ENCODE measurements at places on chromosomes 4 and X. TPM values are rescaled to one million over a fixed set of nuclear protein-coding genes. Genes with fewer than 3 reads are reported as not detected.

- H3K27me3 ChIP-seq, result no peaks in the 10 kb centered on the region
- no peak overlapping the region for H3K4me3 ChIP-seq
Measured at GRCh38 chrX:129980001-129980401, 2.4 kb upstream of the BCORL1 start.

- no peak overlapping the region for H3K27ac ChIP-seq
- no peaks in the 10 kb centered on the region for H3K36me3 ChIP-seq
- no peaks in the 10 kb centered on the region for H3K4me1 ChIP-seq
- no peak for DNase-seq
- H3K27me3 ChIP-seq, result no peaks in the 10 kb centered on the region
Measured at GRCh38 chr4:104942990-104943743, 203.5 kb upstream of the TET2 start.

GRCh38 chr4:145840162-145840768 is 98.4 kb downstream of the ZNF827 start:
- H3K27me3 ChIP-seq, result no peaks in the 10 kb centered on the region
- no peaks in the 10 kb centered on the region for H3K36me3 ChIP-seq
- H3K4me1 ChIP-seq, result peaks cover 32% of the 10 kb centered on the region
- DNase-seq, result no peak
- H3K27ac ChIP-seq, result no peak overlapping the region
- no peak overlapping the region for H3K4me3 ChIP-seq

GRCh38 chrX:2159393-2159792 is 341.4 kb downstream of the DHRSX start:
- no peak overlapping the region for H3K27ac ChIP-seq
- no peaks in the 10 kb centered on the region for H3K27me3 ChIP-seq
- no peak for DNase-seq
- no peaks in the 10 kb centered on the region for H3K4me1 ChIP-seq
- H3K36me3 ChIP-seq, result no peaks in the 10 kb centered on the region
- H3K4me3 ChIP-seq, result no peak overlapping the region

DNA sequence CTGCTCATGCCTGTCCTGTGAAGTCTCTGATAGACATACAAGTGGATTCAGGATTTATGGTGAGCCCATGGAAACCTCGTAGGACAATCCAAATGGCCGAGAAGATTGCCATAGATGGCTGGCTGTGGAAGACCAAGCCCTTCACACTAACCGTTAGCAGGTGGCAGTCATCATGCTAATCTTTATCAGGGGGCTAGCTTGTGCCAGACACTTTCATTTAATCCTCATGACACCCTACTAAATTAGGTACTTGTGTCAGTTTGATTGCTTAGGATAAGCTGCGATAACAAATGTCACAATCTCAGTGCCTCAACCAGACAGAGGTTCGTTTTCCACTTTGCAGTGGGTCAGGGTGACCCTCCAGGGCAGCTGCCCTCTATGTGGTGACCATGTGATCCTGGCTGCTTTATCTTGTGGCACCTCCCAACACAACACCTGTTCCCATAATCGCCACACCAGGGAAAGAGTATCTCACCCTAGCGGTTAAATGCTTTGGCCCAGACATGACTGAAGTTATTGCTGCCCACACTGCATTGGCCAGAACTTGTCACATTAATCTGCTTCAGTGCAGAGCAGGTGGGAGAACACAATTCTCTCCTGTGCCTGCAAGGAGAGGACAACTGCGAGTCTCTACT is 60.8 kb downstream of the REPS2 start:
- H3K36me3 ChIP-seq, result no peaks in the 10 kb centered on the region
- peaks cover 32% of the 10 kb centered on the region for H3K27me3 ChIP-seq
- peak; percentile 21 for DNase-seq
- no peak overlapping the region for H3K4me3 ChIP-seq
- no peak overlapping the region for H3K27ac ChIP-seq

DNA sequence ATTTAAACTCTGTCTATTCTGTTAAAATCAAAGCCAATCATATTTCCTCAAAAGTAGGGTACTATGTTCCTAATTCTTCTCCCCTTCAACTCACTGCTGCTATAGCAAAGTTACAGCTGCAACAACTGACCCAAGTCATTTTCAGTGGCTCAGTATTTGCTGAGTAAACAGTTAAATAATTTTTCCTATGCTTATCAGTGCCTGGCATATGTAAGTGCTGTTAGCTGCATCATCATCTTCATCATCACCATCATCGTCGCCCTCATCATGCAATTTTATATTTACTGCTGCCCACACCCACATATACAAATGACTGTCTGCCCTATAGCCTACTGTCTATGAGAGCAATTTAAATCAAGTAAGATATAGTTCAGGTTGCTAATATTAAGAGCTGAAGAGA is 21.9 kb downstream of the COQ2 start:
- no peak overlapping the region for H3K4me3 ChIP-seq
- H3K36me3 ChIP-seq, result no peaks in the 10 kb centered on the region
- H3K27me3 ChIP-seq, result no peaks in the 10 kb centered on the region
- H3K4me1 ChIP-seq, result peaks cover 41% of the 10 kb centered on the region

- H3K4me1 ChIP-seq, result peaks cover 28% of the 10 kb centered on the region
- peak overlapping the region; percentile 94 for H3K27ac ChIP-seq
- DNase-seq, result no peak
Measured at GRCh38 chr4:48699475-48699874, 80.6 kb downstream of the FRYL start.

DNA sequence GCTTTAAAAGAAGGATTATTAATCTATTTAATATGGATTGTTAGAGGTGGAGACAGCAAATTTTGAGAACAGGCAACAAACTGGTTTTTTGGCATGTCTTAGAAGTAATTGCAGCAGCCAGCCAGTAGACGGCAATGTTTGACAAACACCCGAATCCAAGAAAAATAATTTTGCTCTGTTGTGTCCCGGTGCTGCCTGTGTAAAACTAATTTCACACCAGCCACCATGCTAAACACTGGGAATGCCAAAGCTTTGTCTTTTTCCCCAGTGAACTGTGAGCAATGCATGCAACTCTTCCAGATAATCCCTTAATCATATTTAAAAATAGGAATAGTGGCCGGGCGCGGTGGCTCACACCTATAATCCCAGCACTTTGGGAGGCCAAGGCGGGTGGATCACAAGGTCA is 25.9 kb downstream of the SMIM31 start:
- no peak overlapping the region for H3K27ac ChIP-seq
- no peaks in the 10 kb centered on the region for H3K27me3 ChIP-seq
- peak; percentile 51 for DNase-seq
- H3K4me1 ChIP-seq, result peaks cover 8% of the 10 kb centered on the region

DNA sequence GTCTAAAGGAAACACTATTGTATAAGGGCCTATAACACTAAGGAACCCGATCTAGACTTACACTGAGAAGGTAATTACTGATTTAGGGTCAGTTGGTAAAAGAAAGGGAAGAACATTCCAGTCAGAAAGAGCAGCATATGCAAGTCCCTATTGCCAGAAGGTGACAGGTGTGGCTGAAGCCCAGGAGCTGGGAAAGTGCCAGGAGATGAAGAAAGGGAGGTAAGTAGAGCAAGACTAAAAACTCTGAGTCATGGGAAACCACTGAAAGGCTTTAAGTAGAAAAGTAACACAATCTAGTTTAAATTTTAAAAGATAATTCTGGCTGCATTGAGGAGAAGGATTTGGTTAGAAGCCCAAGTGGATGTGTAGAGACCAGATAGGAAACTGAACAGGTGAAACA is 77.7 kb upstream of the INTU start:
- H3K4me3 ChIP-seq, result no peak overlapping the region
- no peaks in the 10 kb centered on the region for H3K36me3 ChIP-seq
- DNase-seq, result no peak

DNA sequence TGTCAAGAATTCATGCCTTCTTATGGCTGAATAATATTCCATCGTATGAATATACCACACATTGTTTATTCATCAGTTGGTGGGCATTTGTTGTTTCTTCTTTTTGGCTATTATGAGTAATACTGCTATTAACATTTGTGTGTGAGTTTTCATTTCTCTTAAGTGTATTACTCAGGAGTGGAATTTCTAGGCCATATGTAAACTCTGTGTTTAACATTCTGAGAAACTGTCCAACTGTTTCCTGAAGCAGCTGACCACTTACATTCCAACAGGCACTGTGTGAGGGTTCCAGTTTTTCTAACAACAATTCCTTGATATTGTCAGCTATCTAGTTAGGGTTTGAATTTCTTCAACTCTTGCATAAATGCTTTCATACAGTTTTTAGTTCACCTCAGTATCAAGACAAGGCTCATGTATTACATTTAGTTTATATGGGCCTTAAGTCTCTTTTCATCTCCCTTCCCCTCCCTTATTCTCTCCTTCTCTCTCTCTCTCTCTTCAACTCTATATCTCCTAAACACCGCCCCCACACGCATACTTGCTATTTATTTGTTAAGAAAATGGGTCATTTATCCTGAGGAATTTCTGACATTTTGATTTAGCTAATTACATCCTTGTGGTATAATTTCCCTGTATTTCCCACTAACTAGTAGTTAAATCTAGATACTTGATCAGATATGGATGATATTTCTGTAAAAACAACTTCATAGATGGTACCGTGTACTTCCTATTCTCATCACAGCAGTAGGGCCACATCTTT is 77.4 kb downstream of the WDR19 start:
- no peak overlapping the region for H3K4me3 ChIP-seq
- H3K36me3 ChIP-seq, result no peaks in the 10 kb centered on the region
- peak overlapping the region; percentile 19 for H3K27ac ChIP-seq
- peaks cover 31% of the 10 kb centered on the region for H3K4me1 ChIP-seq
- no peak for DNase-seq

DNA sequence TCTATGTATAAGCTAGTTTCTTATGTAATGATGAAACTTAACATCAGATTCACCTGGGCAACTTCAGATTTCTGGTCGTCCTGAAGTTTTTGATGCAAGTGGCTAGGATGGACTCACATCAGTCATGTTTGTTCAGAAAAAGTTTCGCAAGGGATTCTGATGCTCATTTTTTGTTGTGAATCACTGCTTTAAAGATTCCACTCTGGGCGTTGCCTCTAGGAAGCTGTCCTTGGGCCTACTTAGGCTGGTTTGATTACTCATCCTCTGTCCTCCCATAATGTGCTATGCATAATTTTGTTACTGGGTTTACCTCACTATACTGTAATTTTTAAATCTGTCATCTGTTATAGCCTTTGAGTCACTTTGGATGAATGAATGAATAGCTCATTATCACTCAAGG is 30.8 kb downstream of the HERC3 start:
- H3K4me1 ChIP-seq, result peaks cover 23% of the 10 kb centered on the region
- H3K27ac ChIP-seq, result peak overlapping the region; percentile 74
- H3K27me3 ChIP-seq, result no peaks in the 10 kb centered on the region

- no peak for DNase-seq
- no peaks in the 10 kb centered on the region for H3K27me3 ChIP-seq
- H3K27ac ChIP-seq, result no peak overlapping the region
- H3K4me3 ChIP-seq, result no peak overlapping the region
Measured at GRCh38 chr4:85381968-85382367, 93.0 kb upstream of the ARHGAP24 start.

DNA sequence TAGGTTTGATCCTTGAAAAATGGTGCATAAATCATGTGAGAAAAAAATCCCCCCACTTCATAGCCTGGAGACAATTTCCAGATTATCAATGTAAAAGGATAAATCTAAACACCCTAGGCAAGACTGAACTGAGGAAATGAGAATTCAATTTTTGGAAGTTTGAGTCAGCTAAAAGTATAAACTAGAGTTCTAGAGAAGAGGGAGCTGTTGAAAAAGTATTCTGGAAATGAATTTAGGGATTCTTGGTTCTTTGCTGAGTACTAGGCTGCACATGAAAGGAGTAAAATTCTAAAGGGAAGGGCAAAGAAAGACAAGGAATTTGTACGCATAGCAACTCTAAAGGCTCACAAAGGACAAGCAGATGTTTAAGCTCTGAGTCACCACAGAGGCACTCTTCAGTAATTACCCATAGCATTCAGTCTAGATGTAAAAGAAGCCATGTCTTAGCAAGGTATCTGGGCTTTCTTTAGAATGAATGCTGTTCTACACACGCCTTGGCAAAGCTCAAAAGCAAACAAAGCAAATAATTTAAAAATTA is 896.5 kb downstream of the PDHA2 start:
- no peaks in the 10 kb centered on the region for H3K27me3 ChIP-seq
- H3K4me1 ChIP-seq, result no peaks in the 10 kb centered on the region
- no peak overlapping the region for H3K4me3 ChIP-seq
- no peaks in the 10 kb centered on the region for H3K36me3 ChIP-seq

GRCh38 chr4:150283689-150284088 is 205.4 kb downstream of the DCLK2 start:
- H3K27me3 ChIP-seq, result no peaks in the 10 kb centered on the region
- peaks cover 50% of the 10 kb centered on the region for H3K4me1 ChIP-seq
- H3K36me3 ChIP-seq, result peaks cover 8% of the 10 kb centered on the region
- H3K27ac ChIP-seq, result peak overlapping the region; percentile 98
- peak overlapping the region; percentile 23 for H3K4me3 ChIP-seq

DNA sequence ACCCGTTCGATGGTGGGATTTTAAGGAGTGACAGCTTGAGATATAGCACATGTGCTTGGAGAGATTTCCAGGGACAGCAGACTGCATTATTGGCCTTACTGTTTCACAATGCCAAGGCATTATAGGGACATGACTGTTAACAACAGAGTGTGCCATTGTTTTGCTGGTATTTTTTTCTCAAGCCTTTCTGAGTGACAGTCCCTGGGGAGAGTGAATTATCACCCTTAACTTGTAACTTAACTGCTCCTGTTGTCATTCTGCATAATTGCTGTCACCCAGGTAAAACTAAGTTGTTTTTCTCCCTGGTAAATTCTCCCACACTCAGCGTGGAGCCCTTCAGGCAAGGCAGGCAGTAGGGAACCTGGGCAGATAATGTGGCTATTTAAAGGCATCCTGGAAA is 989.2 kb upstream of the LCORL start:
- H3K36me3 ChIP-seq, result no peaks in the 10 kb centered on the region
- no peak overlapping the region for H3K4me3 ChIP-seq
- no peak overlapping the region for H3K27ac ChIP-seq
- H3K4me1 ChIP-seq, result no peaks in the 10 kb centered on the region
- no peak for DNase-seq

GRCh38 chr4:185779517-185779916 is 32.5 kb downstream of the SORBS2 start:
- no peaks in the 10 kb centered on the region for H3K27me3 ChIP-seq
- H3K27ac ChIP-seq, result peak overlapping the region; percentile 38
- no peaks in the 10 kb centered on the region for H3K36me3 ChIP-seq
- peak; percentile 52 for DNase-seq
- H3K4me1 ChIP-seq, result peaks cover 29% of the 10 kb centered on the region
- H3K4me3 ChIP-seq, result no peak overlapping the region

GRCh38 chr4:152771741-152772533 is 7.6 kb downstream of the TIGD4 start:
- peaks cover 9% of the 10 kb centered on the region for H3K27me3 ChIP-seq
- H3K27ac ChIP-seq, result no peak overlapping the region
- no peak for DNase-seq
- H3K4me1 ChIP-seq, result no peaks in the 10 kb centered on the region
- no peak overlapping the region for H3K4me3 ChIP-seq

- no peaks in the 10 kb centered on the region for H3K4me1 ChIP-seq
- H3K36me3 ChIP-seq, result no peaks in the 10 kb centered on the region
- no peak overlapping the region for H3K4me3 ChIP-seq
- no peak overlapping the region for H3K27ac ChIP-seq
- DNase-seq, result no peak
Measured at GRCh38 chrX:100297728-100298127, 112.3 kb downstream of the PCDH19 start.

GRCh38 chr4:95506264-95506663 is 42.5 kb downstream of the UNC5C start:
- H3K4me1 ChIP-seq, result peaks cover 43% of the 10 kb centered on the region
- no peaks in the 10 kb centered on the region for H3K36me3 ChIP-seq
- no peak overlapping the region for H3K4me3 ChIP-seq

Gene SH3RF1
- total RNA-seq, result 33.0 TPM

Gene SAGE1
- total RNA-seq, result not detected

Gene ABCE1
- total RNA-seq, result 80.7 TPM

Gene DCHS2
- under 0.01 TPM for total RNA-seq

Gene SLC9B2
- total RNA-seq, result 23.5 TPM

Gene PPP4R3C
- total RNA-seq, result not detected

Data from osteoblast (primary cell).